ENCODE measurements at places on chromosomes 16 and 17.

DNA sequence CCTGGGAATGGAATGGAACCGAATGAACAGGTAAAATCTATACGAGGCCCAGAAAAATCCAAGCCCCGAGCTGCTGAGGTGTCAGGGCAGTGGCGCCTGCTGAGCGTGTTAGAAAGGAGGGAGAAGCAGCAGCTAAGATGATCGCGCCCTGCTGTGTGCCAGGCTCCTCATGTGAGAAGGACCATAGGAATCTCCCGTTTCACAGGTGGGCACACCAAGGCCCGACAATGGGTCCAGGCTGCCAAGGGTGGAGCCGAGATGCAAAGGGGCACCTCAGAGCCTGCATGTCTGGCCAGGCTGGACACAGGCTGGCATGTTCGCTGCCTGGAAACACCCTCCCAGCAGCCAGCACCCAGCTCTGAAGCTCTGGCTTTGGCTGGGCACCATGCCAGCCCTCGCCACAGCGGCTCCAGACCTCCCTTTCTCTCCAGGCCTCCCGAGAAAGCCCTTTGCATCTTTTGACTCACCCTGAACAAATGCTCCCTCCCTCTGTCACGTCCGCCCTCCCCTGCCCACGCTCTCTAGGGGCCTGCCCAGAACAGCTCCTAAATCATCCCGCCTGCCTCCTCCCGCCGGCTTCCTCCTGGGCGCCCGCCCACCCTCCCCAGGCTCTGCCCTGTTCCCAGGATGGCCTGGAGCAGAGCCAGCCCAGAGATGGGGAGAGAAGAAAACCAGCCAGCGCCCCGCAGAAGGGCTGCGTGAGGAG, 217.8 kb upstream of the GSE1 start:
- peak; percentile 91 for DNase-seq

DNA sequence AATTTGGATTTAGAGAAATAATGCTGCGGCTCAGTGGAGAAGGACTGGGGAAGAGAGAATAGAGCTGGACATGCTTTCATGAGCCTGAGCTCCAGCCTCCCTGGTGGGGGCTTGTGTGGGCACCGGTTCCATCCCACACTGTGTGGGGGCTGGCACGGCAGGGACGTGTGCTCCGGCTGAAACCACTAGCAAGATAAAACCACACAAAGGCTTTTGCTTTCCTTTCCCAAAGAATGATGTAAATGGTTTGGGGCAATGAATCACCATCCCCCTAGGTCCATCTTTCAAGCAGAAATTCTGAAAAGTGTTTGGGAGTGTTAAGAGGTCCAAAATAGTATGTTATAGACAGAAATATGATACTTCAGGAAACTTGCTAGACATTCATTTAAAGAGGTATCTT, 77.0 kb downstream of the CDH11 start:
- peak; percentile 62 for DNase-seq

GRCh38 chr17:17942846-17943245, 29.4 kb downstream of the TOM1L2 start:
- DNase-seq = no peak

DNA sequence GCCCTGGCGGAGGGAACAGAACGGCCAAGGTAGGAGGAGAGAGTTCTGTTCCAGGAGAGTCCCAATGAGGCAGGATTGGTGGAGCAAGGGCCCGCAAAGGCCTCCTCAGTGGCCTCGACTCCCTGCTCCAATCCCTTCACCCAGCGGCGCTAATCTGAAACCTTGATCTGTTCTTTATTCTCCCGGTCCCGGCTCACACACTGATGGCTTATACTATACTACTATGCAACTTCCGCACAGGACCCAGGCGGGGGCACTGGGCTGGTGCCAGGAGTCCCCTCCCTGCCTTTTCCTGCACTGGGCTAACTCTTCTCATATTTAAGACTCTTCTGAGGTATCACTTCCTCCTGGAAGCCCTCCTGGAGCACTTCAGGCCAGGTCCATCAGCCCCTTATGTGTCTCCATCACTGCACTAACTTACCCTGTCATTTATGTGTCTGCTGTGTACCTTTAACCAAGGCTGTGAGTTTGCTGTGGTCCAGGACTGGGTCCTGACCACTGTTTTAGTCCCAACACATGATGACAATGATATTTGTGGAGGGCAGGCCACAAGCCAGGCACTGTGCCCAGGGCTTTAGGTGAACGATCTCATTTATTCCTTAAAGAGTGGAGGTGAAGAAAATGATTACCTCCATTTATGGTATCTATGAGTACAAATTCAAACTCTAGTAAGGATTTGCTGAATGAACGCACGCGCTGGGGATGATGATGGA, 6.8 kb downstream of the CCDC102A start:
- DNase-seq = no peak

DNA sequence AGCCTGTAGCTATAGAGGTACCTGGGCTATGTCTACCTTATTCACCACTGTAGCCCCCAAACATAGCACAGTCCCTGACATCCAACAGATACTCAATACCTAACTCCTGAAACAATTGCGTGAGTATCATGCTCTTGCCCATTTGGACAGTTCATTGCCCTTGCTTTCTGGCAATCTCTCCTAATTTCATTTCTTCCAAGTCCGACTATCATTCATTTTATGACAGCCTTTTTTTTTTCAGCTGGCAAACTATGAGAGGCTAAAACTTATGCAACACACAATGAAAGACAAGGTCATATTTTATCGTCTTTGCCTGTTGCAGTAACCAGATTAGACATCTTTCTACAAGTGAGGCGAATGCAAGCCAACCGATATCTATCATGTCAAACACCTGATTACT, 169.2 kb downstream of the RBFOX1 start:
- DNase-seq = no peak

DNA sequence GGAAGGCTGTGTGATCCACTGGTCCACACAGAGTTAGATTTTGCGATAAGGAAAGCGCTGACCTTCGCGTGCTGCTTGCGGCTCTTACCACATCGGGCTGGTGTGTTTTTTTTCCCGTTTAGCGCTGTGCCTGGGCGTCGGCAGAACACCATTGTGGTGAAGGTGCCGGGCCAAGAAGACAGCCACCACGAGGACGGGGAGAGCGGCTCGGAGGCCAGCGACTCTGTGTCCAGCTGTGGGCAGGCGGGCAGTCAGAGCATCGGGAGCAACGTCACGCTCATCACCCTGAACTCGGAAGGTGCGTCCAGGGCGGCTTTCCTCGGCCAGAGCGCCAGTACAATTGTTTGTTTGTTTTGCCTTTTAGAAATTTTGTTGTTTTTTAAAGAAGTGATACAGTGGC, 54.7 kb downstream of the BANP start:
- no peak for DNase-seq

DNA sequence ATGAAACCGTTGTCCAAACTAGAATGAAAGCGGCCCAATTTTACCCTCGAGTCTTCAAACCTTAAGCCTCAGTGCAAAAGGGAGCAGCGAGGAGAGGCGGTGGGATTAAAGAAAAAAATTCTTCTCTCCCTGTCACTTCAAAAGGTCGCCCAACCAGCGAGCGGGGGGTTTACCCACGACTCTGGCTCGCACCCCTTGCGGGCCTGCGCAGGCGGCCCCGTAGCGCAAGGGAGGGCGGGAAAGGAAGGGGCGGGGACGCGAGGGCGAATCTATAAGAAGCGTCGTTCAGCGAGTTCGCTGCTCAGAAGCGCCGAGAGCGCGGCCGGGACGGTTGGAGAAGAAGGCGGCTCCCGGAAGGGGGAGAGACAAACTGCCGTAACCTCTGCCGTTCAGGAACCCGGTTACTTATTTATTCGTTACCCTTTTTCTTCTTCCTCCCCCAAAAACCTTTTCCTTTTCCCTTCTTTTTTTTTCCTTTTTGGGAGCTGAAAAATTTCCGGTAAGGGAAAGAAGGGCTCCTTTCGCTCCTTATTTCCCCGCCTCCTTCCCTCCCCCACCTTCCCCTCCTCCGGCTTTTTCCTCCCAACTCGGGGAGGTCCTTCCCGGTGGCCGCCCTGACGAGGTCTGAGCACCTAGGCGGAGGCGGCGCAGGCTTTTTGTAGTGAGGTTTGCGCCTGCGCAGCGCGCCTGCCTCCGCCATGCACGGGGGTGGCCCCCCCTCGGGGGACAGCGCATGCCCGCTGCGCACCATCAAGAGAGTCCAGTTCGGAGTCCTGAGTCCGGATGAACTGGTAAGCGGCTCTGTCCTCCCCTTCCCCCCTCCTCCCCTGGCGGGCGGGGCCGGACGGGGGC, at the start of gene POLR2A:
POLR2A (plus strand) TSS at position 300 of the 852 bp plus-strand sequence.
- DNase-seq = peak; percentile 92

DNA sequence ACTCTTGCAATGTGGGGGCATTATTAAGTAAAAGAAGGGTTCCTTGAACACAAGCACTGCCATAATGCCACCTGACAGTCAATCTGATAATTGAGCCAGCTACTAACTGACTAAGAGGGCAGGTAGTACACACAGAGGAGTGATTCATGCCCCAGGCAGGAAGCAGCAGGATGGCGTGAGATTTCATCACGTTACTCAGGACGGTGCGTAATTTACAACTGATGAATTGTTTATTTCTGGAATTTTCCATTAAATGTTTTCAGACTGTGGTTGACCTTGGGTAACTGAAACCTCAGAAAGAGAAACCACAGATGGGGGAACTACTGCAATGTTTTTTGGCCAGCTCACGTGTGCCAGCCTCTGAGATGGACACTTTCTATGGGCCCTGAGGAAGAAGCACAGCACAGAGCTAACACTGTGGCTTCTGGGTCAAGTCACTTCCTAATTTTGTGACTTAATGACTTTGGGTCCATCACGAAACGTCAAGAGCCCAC, 46.7 kb downstream of the C17orf67 start:
- peak; percentile 94 for DNase-seq

- no peak for DNase-seq
Observed at GRCh38 chr17:46129302-46129701, 63.9 kb downstream of the KANSL1 start.

All from BJ (cell line).